Coronary artery (tissue), 2 donors: ENCODE measurements at places on chromosomes 13 and 19.
A peak's percentile ranks its signal among the peaks of the same experiment; 100 is the strongest.

GRCh38 chr13:56349866-56350265 is 790.9 kb upstream of the PRR20A start:
- DNase-seq: no peak

GRCh38 chr13:98216135-98216565 is 39.1 kb upstream of the RNF113B start:
- DNase-seq: peak; percentile 78

DNA sequence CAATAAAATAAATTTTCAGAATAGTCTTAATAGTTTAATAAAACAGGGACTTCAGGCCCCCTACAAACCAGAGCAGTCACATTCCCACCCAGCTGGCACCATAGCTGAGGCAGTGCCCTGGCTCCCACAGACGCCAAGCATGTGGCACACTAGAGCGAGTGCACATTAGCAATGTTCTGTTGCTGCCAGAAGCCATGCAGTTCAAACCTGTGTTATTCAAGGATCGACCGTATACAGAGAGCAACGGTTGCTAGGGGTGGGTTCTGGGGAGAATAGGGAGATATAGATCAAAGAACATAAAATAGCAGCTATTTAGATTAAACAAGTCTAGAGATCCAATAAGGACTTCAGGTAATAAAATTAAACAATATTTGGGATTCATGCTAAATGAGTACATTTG is 419.3 kb upstream of the KLHL1 start:
- no peak for DNase-seq

GRCh38 chr13:62014299-62014698 is 598.6 kb upstream of the PCDH20 start:
- no peak for DNase-seq

DNA sequence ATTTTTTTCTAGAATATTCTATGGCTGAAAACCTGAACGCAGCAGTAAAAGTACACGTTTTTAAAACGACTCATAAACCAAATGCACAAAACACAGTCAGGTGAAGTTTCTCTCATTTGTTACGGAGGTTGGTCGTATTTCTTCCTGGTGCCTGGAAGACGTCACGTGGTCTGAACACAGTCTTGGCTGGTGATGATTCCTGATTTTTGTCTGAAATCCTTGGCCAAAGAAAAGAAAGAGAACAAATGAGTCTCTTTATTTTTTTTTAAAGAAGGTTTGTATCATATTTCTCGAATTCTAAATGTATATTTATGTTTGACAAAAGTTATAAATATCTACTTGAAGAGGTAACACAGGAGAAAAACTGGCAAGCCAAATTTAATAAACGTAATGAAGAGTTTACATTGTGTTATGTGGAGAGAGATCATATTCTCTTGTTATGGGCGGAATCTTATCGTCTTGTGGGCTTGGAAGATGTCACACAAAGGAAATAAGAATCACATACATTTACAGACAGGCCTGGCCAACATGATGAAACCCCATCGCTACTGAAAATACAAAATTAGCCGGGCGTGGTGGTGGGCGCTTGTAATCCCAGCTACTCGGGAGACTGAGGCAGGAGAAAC is 10.0 kb upstream of the PNMA8A start:
- no peak for DNase-seq

DNA sequence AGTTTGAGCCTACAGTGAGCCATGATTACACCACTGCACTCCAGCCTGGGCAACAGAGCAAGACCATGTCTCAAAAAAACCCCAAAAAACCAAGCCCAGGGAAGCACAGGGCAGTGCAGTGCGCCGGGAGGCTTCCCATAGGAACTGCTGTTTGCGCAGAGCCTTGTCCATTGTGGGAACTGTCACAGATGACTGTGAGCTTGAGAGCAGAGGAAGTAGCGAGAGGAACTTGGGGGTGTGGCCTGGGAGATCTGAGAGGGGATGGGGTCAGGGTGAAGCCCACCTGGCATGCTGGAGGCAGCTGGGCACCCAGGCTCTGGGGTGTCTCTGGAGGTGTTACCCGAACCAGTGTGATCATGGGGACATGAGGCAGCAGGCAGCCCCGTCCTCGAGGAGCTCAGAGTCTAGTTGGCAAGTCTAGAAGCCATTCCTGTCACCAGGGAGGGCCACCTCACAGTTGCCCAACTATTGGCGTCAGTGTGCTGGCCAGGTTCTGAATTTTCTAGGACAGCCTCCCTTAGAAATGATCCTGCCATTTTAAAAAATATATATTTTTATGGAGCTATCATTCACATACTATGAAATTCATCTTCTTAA is 10.4 kb downstream of the KDM4B start:
- no peak for DNase-seq

DNA sequence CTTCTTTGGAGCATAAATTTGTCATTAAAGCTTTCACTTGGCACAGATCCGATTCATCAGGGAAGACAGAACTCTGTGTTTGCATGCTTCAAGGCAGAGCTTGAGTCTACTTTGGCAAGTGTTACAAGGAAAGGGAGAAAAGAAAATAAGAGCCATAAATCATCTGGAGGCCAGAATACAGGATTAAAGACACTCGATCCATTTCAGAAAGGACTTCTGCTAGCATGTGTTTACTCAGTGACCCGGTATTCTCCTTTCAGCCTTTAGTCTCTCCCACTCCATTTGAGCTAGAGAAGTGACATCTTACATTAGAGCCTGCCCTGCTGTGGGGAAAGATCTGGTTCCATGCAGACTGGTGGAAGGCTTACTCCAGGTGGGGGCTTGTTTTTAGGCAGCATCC is 306.4 kb downstream of the KLF5 start:
- DNase-seq: no peak

DNA sequence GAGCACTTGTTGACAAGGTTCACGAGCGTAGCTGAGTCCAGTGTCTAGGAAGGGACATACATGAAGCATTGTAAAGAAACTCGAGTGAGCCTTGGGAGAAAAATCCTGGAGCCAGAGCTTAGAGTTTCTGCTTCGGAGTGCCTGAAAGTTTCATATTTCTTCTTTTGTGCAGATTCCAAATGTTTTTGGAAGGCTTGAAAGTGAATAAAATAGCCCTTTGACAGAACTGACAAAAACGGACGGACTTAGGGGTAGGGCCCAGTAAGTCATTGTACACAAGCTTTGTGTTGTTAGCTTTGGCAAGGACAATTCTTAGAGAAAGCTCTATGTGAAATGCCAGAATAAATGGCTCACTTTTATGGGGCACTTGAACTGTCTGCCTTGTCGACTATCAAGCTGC is 2.8 kb downstream of the RNF113B start:
- no peak for DNase-seq

- DNase-seq: no peak
These were observed 9.9 kb downstream of the IGFL1 start for GRCh38 chr19:46239193-46240024.

GRCh38 chr13:19089315-19089714 is 92.3 kb downstream of the TUBA3C start:
- no peak for DNase-seq

- no peak for DNase-seq
These were observed 662 bp downstream of the CBARP start for GRCh38 chr19:1237027-1237659.

DNA sequence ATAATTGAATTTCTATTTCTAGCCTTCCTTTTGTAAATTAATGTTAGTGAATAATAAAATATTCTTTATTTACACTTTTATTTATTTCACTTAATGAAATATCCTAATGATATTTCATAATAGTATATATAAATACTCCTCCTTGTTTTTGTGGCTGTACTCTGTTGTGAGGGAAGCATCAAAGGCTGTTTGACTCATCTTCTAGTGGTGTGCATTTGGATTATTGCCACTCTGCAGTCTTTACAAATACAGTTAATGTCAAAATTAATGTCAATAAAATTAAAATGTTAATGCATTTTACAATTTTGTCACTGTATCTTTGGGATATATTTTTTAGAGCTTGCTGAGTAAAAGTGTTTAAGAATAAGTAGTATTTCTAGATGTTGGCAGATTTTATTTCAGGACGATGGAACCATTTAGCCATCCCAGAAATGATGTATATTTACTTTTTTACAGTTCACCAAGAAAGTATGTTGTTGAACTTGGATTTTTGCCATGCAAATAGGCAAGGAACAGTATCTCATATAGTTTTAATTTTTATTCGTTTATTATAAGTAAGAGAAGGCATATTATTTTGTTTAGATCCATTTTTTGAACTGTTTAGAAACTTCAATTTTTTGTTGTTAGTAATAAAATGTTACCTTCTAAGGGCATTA is 281.2 kb upstream of the SLITRK6 start:
- no peak for DNase-seq

GRCh38 chr13:57624565-57625435 is 6.7 kb upstream of the PCDH17 start:
- no peak for DNase-seq

DNA sequence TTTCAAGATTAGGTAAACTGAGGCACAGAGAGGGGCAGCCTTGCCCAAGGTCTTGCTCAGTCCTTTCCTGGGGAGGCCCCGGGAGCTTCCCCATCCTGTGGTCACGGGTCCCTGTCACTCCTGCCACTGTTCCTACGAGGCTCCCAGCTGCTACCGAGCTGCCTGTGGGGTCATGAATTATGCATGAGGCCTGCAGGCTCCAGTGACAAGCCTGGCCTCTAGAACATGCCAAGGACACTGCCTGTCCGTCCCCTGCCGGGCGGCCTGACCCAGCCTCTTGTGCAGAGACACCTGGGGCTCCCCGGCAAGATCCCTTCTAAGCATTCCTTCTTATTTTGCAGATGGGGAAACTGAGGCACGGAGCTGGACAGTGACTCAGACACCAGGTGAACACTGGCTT is 2.7 kb downstream of the FCHO1 start:
- no peak for DNase-seq

DNA sequence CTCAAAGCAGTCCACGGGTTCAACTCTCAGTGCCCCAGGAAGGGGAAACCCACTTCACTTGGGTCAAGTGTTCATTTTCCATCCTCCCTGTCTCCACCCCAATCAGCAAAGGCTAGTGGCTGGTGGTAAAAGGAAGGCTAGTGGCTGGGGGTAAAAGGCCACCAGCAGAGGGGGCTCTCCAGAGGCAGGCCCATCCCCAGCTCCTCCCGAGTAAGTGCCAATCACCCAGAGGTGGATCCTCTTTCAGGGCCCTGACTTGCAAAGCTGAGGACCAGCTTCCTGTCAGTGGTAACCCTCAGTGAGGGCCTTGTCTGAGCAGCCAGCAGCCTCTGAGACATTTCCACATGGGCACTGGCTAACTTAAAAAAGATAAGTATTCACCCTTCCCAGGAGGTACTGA is 22.0 kb upstream of the TPT1 start:
- no peak for DNase-seq

DNA sequence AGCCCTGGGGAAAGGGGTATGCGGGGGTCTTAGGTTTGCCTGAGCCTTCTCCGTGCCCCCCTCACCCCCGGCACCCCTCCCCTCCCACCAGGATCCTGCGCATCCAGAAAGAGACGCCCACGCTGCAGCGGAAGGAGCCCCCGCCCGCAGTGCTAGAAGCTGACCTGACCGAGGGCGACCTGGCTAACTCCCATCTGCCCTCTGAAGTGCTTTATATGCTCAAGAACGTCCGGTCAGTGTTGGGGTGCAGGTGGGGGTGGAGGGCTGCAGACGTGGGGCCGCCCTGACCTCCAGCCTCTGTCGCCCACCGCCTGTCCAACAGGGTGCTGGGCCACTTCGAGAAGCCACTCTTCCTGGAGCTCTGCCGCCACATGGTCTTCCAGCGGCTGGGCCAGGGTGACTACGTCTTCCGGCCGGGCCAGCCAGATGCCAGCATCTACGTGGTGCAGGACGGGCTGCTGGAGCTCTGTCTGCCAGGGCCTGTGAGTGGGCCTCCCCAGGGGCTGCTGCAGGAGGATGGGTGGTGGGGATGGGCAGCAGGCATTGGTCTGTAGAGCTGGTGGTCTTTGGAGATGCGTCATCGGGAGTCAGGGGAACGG is 4.4 kb downstream of the PNPLA6 start:
- peak; percentile 71 for DNase-seq

- DNase-seq: no peak
These were observed 320.8 kb downstream of the ZNF536 start for GRCh38 chr19:30692879-30693503.

- DNase-seq: no peak
These were observed 19.7 kb downstream of the CEACAM16 start for GRCh38 chr19:44718441-44719261.

GRCh38 chr19:56933014-56933705 is 92.6 kb upstream of the PEG3 start:
- no peak for DNase-seq

GRCh38 chr13:42056583-42056982 is 8.1 kb downstream of the DGKH start:
- DNase-seq: no peak

- DNase-seq: no peak
These were observed 166.9 kb downstream of the SLC7A1 start for GRCh38 chr13:29428310-29429181.

DNA sequence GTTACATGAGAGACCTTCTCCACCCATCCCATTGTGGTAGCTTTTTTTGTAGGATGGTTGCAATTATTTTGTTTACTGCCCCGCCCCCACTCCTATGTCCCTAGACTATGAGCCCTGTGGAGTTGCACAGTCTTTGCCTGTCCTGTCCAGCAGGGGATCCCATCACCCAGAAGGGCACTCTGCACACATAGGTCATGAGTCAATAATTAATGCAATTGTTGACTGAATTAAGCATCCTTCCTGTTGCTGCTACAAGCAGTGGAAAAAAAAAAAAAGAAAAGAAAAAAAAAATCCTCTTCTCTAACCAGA is 14.2 kb downstream of the C19orf81 start:
- DNase-seq: no peak

- no peak for DNase-seq
These were observed 97.6 kb upstream of the SLITRK6 start for GRCh38 chr13:85896516-85897450.

DNA sequence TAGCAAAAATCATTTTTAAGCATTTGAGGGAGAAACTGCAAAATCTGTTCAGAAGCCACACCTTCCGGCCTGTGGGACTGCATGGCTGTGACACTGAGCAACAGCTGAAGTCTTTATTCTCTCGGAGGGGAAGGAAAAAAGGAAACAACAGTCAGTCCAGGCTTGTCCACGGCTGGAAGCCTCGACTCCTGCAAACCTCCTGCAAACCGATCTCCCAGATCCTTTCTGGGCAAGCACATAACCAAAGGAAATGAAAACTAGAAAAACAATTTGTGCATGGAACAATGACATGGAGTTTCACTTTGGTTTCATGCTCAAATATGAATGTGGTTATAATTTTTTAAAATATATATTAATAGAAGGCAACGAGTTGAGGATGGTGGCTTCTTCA is 1.0 kb downstream of the COL4A1 start:
- peak; percentile 72 for DNase-seq

- DNase-seq: no peak
These were observed 128.6 kb downstream of the TEX29 start for GRCh38 chr13:111449041-111449440.

DNA sequence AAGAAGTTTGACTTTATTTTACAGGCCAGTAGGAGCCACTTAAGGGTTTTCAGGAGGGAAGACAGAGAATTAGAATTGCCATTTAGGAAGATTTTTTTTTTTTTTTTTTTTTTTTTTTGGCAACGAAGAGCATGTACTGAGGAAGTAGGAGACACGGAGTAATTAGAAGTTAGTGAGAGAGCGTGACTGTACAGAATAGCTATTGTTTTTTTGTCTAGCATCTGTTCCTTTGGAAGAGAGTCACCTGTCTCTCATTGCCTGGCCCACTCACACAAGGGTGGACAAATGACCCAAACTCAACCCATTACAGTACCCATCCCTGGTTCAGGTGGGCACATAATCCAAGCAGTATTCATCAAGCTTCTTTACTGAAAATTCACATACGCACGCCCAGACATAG is 166.7 kb downstream of the LACC1 start:
- no peak for DNase-seq
